Upper lobe of left lung (tissue), 6 donors: ENCODE measurements at places on chromosomes 5 and 9.

- DNase-seq, result no peak
These were observed 359.6 kb downstream of the DEPDC1B start for GRCh38 chr5:60340326-60340725.

- no peak for DNase-seq
These were observed 508.4 kb downstream of the CDH18 start for GRCh38 chr5:19479562-19479961.

- DNase-seq, result no peak
These were observed 17.7 kb upstream of the CPLX2 start for GRCh38 chr5:175853573-175854230.

DNA sequence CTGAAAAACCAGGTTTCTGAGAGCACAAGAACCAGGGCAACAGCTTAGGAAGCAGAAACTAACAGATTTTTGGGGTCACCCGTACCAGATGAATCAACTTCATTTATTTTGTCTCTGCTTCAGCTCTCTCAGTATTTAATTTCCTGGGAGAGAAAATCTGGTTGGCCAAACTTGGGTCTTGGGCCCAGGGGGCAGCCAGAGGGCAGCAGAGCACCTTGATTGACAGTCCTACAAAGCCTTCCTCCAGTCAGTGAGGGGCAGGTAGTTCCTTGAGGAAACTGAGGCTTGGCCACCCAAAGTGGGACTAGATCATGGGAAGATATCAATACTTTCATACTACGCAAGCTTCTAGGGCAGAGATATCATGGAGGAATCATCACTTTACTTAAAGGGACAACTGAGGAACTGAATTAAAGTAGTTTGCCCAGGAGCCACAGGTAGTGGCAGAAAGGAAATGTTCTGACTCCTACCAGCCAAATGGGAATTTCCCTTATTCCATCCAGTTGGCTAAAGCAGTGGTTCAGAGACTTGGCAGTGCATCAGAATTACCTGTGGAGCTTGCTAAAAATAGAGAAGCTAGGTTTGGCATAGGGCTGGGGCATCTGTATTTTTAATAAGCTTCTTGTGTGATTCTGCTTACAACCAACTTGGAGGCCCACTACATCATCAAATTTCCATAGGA lies 21.5 kb upstream of the ARHGAP26 start:
- no peak for DNase-seq

DNA sequence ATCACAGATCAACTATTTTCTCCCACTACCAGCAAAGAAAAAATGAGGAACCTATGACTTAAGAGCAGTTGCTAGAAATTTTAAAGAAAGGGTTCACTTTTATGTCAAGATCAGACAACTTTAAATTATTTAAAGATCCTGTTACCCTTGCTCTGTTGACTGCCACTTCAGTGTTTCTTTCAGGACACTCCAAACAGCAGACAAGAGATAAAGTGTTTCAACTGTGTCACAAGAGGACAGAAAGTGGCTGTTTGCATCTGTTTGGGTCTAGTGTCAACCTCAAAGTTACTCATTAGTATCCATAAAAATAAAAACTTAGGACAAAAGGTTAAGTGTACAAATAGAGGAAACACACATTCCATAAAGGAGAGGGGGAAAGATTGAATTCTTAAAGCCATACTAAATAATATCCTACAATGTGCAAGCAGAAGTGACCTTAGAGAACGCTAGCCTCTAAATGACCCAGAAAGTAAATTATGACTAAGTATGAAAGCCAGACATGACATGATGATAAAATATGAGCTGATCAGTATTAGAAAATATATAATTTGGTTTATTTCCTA lies 24.9 kb downstream of the HMGCS1 start:
- DNase-seq, result no peak

GRCh38 chr9:114177423-114178064 lies 22.2 kb downstream of the COL27A1 start:
- DNase-seq, result no peak

- DNase-seq, result no peak
These were observed 10.4 kb upstream of the TRIM14 start for GRCh38 chr9:98129451-98129881.
